ENCODE measurements at places on chromosomes 1 and 21.

GRCh38 chr1:233386336-233386735 lies 58.8 kb downstream of the MAP3K21 start:
- no peak for DNase-seq

GRCh38 chr1:48019714-48020315 lies 22.6 kb upstream of the TRABD2B start:
- DNase-seq: no peak

DNA sequence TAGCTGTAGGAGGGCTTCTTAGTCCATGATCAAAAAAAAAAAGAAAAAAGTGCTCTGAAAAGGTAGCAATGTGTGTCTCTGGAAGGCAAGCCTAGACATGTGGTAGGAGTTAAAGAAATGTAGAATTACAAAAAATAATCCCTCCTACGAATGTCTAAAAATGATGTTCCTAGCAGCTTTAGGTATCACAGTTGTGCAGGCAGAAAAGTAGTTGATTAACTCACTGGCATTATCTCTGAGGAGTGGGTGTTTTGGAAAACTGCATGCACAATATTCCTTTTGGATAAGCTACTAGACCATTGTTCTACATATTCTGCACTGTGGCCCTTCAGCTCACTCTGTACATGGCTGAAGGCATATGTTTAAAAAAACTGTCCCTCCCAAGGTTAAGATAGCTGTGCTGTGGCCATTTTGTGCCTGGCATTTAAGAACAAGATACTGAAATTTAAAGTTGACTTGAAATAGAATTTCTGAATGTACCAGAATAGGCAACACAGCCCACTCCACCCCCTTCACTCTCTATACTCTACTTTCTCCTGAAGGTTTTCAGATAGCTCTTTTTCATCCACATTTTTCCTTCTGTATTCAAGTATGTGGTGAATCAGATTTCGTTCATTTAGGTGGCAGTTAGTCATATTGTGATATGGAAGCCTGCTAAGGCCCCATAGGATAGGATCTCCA lies 463.9 kb upstream of the LRRC7 start:
- DNase-seq: no peak

- DNase-seq: no peak
These were observed 73.7 kb downstream of the EPHB2 start for GRCh38 chr1:22784317-22784716.

- DNase-seq: no peak
These were observed 68.3 kb upstream of the ST6GALNAC3 start for GRCh38 chr1:76006234-76006633.

- no peak for DNase-seq
These were observed 6.3 kb downstream of the KCNQ4 start for GRCh38 chr1:40789661-40790430.

DNA sequence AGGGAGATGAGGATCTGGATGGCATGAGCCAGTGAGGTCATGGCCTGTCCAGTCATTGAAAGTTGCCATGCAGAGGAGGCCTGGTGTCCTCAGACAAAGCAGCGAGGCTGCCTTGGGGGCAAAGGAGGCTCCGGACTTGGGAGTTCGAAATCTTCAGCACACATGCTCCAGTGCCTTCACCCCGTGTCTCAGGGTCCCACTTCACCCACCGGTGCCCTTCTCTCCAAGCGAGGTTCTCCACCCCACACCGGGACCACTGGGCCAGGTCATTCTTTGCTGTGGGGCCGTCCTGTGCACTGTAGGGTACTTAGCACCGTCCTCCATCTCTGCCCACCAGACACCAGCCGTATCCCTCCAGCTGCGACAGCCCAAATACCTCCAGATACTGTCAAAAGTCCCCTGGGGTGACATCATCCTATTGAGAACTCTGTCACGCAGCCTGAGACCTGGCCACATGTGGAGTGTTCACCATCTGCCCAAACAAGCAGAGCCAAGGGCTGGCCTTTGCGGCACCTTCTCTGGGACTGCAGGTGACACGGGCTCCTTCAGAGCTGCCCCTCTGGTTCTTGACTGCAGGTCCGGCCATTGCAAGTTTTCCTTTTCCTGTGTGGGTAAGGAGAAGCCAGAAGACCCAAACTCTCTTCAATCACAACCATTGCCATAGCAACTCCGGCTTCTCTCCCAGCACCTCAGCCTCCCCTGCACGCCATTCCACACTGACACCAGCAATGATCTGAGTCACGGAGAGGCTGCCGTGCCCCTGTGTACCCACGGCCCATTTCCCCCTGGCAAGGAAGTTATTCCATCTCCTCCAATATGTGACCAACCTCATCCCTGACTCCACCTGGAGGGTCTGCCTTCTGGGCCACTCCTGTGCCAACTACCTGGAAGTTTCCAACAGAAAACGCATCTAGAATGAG lies 20.4 kb upstream of the PDE9A start:
- DNase-seq: no peak

DNA sequence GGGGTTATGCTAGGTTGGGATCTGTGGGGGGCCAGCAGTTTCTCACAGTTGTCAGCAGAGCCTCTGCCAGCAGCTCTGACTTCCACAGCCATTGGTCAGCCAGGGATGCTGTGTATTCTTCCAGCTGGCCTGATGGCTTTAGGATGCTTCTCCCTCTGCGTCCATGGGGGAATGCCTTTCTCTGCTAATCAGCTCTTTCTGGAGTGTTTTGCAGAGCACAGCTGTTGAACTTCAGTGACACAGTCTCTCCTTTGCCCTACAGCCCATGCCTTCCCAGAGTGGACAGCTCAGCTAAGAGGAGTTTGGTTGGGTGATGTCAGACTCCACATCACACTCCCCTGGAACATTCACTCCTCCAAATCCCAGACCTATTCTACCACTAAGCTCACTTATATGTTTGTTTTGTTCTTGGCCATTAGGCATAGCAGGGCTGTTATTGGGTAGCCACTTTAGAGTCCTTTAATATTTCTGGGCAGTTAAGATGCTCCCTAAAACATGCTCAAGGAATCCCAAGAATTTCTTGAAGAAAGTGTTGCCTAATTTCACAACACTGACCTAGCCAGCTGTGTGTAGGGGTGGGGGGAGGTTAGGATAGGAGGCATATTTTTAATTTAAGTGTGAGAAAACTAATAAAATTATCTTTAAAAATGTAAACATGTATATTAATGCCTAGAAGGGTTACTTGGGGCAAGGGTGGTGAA lies 75.3 kb upstream of the KIAA0040 start:
- DNase-seq: no peak

- DNase-seq: no peak
These were observed 24.9 kb upstream of the KIRREL1 start for GRCh38 chr1:157968508-157968907.

- DNase-seq: no peak
These were observed 882.9 kb upstream of the ADGRL2 start for GRCh38 chr1:80917826-80918225.

- DNase-seq: no peak
These were observed 646 bp downstream of the IER5 start for GRCh38 chr1:181089017-181089675.

DNA sequence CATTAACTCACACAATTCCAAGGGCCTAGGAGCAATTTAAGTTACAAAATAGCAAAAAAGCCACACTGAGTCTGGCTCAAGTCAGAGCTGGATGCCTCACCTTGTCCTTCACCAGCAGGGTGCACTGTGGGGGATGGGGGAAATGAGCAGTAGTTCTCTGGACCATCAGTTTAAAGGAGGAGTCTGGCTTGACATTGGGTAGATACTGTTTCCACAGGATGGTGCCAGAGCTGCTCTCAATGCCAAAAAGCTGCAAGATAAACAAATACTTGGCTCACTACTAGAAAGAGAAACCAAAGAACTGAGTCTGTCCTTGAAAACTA lies 18.8 kb downstream of the EMC1 start:
- DNase-seq: no peak

GRCh38 chr1:25599969-25600610 lies 16.5 kb upstream of the MAN1C1 start:
- no peak for DNase-seq

- no peak for DNase-seq
These were observed 315.9 kb downstream of the ST6GALNAC3 start for GRCh38 chr1:76390456-76390855.

- no peak for DNase-seq
These were observed 102.8 kb downstream of the CASZ1 start for GRCh38 chr1:10693497-10694273.

- no peak for DNase-seq
These were observed 16.0 kb downstream of the COL9A2 start for GRCh38 chr1:40301066-40301465.

DNA sequence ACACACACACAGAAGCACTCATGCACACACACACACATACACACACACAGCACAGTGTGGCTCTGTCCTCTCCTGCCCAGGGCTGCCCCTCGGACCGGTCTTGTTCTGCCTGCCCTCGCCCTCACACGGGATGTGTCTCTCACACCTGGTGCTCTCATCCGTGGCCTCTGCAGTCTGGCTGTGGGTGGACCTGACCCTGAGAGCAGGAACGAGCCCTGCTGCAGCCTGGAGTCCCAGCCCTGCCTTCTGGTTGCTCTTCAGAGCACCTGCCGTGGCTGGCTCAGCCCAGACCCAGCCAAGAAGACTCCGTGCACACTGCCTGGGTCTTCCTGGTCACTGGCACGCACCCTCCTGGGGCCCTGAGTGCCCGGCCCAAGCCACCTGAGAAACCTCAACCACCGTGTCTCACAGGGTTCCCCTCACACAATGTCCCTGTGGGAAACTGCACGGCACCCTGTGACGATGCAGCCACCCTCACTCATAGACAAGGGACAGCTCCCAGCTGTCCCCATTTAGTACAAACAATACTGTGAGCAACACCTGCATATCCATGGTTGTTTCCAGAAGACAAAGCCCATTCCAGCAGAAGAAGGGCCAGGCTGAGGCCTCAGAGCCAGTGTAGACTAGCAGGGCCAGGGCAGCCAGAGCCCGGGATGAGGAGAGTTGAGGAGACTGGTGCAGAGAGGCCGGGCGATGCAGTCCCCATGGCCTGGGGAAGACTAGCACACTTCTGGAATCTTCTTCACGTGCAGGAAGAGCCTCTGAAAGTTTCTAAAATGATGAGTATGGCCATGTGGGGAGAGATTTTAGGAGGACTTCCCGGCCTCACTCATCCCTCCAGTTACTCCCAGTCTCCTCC lies 234.0 kb downstream of the NPHP4 start:
- no peak for DNase-seq

DNA sequence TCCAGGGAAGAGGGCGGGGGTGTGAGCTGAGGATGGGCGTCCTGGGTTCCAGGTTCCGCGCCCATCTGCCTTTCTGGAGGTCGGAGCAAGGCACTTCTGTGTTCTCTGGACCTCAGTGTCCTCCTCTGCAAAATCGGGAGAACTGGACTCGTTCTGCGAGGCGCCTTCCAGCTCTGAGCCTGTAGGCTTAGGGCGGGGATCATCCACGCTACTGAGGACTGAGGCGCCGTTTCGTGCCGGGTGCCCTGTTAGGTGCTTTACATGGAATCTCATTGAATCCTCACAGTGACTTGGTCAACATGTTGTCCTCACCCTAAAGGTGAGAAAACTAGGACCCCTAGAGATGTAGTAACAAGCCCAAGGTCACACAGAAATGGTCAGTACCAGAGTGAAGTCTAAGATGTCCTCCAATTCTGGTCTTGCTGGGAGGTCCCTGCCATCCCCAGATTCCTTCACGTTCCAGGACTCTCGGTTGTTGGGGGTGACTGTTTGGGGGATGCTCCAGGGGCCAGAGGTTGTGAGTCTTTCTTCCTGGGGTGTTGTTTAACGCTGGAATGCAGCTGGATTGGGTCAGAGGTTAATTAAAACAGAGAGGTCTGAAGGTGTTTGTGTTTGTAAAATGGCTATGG lies 677 bp downstream of the PRKAA2 start:
- no peak for DNase-seq

DNA sequence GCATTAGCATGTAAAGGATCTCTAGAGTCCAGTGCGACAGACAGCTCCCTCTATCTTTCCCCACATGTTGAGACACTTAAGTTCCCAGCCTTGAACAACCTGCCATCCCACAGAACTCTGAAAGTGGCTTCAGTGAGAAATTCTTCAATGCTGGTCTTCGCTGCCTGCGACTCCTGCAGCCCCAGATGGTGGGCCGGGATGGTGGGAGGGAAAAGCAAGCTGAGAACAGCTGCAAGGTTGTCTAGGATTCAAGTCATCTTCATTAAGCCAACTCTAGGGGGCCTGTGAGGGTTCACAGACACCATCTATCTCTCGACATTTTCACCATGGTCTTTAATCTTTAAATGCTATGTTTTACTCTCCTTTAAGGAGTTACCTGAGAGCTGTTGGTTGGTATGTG lies 185.5 kb upstream of the C1orf174 start:
- no peak for DNase-seq

GRCh38 chr1:43582162-43582566 lies 51.5 kb downstream of the PTPRF start:
- DNase-seq: peak; percentile 19

DNA sequence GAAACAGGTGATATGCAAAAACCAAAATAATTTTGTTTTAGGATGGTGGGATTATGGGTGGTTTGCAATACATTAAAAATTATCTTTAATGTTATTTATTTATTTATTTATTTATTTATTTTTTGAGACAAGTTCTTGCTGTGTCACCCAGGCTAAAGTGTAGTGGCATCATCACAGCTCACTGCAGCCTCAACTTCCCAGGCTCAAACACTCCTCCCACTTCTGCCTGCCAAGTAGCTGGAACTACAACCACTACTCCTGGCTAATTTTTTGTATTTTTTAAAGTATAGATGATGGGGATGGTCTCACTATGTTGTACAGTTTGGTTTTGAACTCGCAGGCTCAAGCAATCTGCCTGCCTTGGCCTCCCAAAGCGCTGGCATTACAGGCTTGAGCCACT lies 6.5 kb upstream of the PYCR2 start:
- DNase-seq: no peak

DNA sequence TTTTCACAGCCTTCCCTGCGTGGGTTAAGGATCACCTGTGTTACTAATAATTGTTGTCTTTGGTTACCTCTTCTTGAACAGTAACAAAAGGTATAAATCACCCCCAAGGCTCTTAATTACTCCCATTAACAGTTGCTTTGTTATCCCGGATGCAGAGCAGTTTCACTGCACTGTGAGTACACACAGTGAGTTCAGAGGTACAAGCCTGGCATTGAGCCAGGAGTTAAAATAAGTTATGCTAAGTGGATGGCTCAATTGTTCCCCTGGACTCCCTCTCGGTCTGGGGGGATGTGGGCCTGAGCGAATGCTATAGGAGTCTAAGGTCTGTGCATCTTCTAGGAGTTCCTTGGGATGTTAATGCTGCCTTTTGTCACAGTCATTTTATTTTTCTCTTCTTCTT lies 258.3 kb downstream of the ATG4C start:
- DNase-seq: no peak

GRCh38 chr1:169144941-169145626 lies 38.6 kb downstream of the ATP1B1 start:
- DNase-seq: no peak

DNA sequence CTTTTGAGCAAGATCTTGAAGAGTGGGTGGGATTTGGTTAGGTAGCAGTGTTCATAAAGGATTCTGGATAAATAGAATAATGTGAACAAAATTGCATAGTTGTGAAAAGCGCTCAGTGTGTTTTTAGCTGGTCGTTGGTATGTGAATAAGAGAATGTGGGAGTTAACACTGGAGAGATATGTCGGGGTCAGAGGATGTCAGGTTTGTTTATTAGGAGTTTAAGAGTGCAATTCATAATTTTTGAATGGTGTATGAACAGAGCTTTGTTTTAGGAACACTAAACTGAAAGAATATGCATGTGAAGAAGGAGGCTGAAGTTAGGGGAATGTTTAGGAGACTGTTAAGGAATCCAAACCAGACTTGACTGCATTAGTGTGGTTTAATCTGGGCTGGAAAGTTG lies 9.4 kb downstream of the USP16 start:
- no peak for DNase-seq

GRCh38 chr1:202765721-202766120 lies 42.5 kb downstream of the KDM5B start:
- DNase-seq: no peak

- no peak for DNase-seq
These were observed 1.6 kb downstream of the HIVEP3 start for GRCh38 chr1:41917076-41917475.

- no peak for DNase-seq
These were observed 10.7 kb downstream of the SNX7 start for GRCh38 chr1:98672189-98672588.

All from activated CD4-positive, alpha-beta T cell treated with anti-CD3 and anti-CD28 coated beads for 24 hours (primary cell).